Mammary microvascular endothelial cell (primary cell): ENCODE measurements at places on chromosomes 3 and 15. TPM values are rescaled to one million over a fixed set of nuclear protein-coding genes. Genes with fewer than 3 reads are reported as not detected.

Gene SLC51B
- total RNA-seq: not detected in 2 replicates

Gene EFCC1
- 0.30 and 0.73 TPM in 2 replicates for total RNA-seq

Gene SCN11A
- not detected in 2 replicates for total RNA-seq

Gene CHRNA7
- 0.64 and 0.73 TPM in 2 replicates for total RNA-seq

Gene FOXL2NB
- total RNA-seq: not detected in 2 replicates

Gene WDR5B
- total RNA-seq: 2.4 and 2.6 TPM in 2 replicates

Gene ZNF662
- total RNA-seq: 1.00 and 1.1 TPM in 2 replicates

Gene PTH1R
- not detected in 2 replicates for total RNA-seq

Gene GPR149
- total RNA-seq: not detected in 2 replicates

Gene CCDC54
- total RNA-seq: not detected in 2 replicates

Gene NUP210
- total RNA-seq: 0.33 and 0.59 TPM in 2 replicates

Gene P3H2
- 19.0 and 31.4 TPM in 2 replicates for total RNA-seq

Gene COL8A1
- total RNA-seq: 80.7 and 81.4 TPM in 2 replicates

Gene ITIH1
- total RNA-seq: not detected in 2 replicates

Gene ADAMTS7
- 15.2 and 17.3 TPM in 2 replicates for total RNA-seq

Gene MYL3
- not detected in 2 replicates for total RNA-seq

Gene LTF
- total RNA-seq: 0.25 and 3.1 TPM in 2 replicates

Gene ABHD5
- 53.8 and 54.8 TPM in 2 replicates for total RNA-seq

Gene BFSP2
- not detected in 2 replicates for total RNA-seq

Gene GOLGA6L10
- 0.05 and 0.13 TPM in 2 replicates for total RNA-seq

Gene GOLGA8S
- 0.07 TPM in 1 of 2 replicates, not detected in the other for total RNA-seq

Gene TRIM71
- not detected in 2 replicates for total RNA-seq

Gene CD200R1L
- total RNA-seq: not detected in 2 replicates

Gene AADACL2
- total RNA-seq: not detected in 2 replicates

Gene MLF1
- total RNA-seq: 1.9 and 10.1 TPM in 2 replicates

Gene TEX55
- not detected in 2 replicates for total RNA-seq

Gene CHL1
- total RNA-seq: not detected in 2 replicates

Gene SPATA12
- 0.13 and 0.15 TPM in 2 replicates for total RNA-seq

Gene ZNF660
- total RNA-seq: 0.33 and 0.49 TPM in 2 replicates

Gene CPB1
- total RNA-seq: not detected in 2 replicates

Gene PEX11A
- 1.9 and 2.4 TPM in 2 replicates for total RNA-seq

Gene ROPN1B
- not detected in 2 replicates for total RNA-seq

Gene SNURF
- 0.30 and 8.0 TPM in 2 replicates for total RNA-seq

Gene WDR93
- not detected in 2 replicates for total RNA-seq

Gene PATL2
- total RNA-seq: 0.33 TPM in 1 of 2 replicates, not detected in the other

Gene LRRN1
- total RNA-seq: not detected in 2 replicates

Gene XCR1
- total RNA-seq: not detected in 2 replicates

Gene PRR20G
- total RNA-seq: not detected in 2 replicates

Gene RTP1
- not detected in 2 replicates for total RNA-seq

Gene ADAMTSL3
- 0.80 and 0.89 TPM in 2 replicates for total RNA-seq

Gene SMCO1
- not detected in 2 replicates for total RNA-seq

Gene C3orf49
- not detected in 2 replicates for total RNA-seq

Gene C3orf80
- not detected in 2 replicates for total RNA-seq

Gene STRIT1
- not detected in 2 replicates for total RNA-seq

Gene CD200
- 1.4 and 1.7 TPM in 2 replicates for total RNA-seq

Gene PHLDB2
- 67.3 and 68.1 TPM in 2 replicates for total RNA-seq
